ENCODE measurements at places on chromosomes 2 and 18.

DNA sequence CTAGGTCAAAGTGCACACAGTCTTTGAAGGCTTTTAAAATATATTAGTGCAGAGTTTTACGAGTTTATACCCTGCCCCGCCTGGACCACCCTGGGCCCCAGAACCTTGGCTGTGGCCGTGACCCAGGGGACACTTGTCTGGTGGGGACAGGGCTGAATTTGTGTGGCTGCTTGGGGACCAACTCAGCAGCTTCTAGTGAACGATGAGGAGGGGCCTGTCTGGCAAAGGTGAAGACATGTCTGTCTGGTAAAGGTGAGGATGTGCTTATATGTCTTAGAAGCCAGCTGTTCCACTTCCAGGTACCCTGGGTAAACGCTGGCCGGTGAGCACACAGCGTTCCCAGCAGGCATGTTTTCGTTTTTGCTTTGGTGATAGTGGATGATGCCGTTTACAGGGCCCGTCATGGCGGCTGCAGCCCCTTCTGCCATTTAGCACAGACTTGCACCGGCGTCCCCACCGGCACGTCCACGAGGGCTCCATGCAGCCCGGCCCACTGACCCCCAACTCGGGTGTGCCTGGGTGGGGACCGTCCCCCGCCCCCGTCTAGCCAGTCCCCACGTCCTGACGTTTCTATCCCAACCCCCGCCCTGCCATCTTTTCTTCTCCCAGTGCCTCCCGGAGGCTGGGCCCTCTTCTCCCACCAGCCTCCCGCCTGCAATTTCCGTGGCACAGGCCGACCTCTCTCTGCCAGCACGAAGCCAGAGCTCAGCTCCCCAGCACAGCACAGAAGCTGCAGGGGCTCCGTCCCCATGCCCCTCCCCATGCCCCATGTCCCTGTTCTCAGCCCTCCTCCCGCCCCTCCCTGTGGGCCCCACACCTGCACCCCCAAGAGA, 67.8 kb downstream of the SLC66A2 start:
- DNase-seq, result no peak

DNA sequence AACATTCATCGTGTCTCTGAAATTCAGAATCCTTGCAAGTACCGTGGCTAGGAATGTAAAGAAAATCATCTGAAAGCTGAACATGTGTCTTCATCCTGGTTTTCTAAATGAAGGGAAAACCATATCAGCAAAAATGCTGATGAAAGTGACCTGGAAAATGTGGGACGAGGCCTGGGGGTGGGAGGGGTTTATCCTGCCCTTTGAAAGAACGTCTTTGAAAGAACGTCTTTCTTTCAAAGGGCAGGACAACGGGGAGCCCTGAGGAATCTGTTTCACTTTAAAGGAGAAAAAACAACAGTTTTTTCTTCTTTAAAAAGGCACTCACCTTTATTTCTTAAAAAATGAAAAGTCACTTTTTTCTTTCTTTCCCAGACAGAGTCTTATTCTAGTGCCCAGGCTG, 185.2 kb downstream of the ALPK2 start:
- no peak for DNase-seq

DNA sequence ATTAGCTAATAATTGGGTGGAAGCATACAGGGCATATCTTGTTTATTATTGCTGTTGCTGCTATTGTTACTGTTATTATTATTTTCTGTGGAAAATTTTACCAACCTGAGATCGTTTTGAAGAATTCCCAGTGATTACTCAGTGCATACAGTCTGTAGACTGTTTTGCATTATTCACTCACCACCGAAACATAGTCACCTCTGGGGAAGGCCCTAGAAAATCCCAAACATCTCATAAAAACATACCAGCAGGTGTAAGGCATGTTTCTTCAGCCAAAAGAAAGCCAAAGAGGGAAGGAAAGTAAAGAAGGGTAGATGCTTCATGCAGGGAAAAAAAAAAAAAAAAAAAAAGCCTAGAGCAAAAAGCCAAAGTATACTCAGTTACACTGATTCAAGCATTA, 647.7 kb downstream of the BCL11A start:
- no peak for DNase-seq

DNA sequence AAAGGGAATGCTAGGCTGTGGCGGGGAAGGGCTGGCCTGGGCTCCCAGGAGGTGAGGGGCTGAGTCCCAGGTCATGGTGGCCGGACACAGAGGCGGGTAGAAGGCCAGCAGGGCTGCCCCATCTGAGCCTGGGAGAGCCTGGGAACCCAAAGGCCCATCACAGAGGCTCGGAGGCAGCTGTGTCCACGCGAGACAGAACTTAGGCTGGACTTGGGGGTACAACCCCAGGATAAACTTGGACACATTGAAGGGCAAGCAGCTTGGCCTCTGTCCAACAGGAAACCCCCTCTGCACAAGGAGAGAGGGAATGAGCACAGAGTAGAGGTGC, 95.9 kb downstream of the ZFP36L2 start:
- no peak for DNase-seq

- no peak for DNase-seq
Measured at GRCh38 chr2:151947813-151948165, 119.6 kb upstream of the ARL5A start.

DNA sequence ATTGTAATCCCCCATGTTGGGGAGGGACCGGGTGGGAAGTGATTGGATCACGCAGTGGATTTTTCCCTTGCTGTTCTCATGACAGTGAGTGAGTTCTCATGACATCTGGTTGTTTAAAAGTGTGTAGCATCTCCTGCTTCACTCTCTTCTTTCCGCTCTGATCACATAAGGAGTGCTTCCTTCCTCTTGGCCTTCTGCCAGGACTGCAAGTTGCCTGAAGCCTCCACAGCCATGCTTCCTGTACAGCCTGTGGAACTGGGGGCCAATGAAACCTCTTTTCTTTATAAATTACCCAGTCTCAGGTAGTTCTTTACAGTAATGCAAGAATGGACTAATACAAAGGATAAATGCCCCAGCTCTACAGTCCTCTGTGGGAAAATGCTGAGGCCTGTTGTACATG, 437.5 kb upstream of the NXPH2 start:
- no peak for DNase-seq

DNA sequence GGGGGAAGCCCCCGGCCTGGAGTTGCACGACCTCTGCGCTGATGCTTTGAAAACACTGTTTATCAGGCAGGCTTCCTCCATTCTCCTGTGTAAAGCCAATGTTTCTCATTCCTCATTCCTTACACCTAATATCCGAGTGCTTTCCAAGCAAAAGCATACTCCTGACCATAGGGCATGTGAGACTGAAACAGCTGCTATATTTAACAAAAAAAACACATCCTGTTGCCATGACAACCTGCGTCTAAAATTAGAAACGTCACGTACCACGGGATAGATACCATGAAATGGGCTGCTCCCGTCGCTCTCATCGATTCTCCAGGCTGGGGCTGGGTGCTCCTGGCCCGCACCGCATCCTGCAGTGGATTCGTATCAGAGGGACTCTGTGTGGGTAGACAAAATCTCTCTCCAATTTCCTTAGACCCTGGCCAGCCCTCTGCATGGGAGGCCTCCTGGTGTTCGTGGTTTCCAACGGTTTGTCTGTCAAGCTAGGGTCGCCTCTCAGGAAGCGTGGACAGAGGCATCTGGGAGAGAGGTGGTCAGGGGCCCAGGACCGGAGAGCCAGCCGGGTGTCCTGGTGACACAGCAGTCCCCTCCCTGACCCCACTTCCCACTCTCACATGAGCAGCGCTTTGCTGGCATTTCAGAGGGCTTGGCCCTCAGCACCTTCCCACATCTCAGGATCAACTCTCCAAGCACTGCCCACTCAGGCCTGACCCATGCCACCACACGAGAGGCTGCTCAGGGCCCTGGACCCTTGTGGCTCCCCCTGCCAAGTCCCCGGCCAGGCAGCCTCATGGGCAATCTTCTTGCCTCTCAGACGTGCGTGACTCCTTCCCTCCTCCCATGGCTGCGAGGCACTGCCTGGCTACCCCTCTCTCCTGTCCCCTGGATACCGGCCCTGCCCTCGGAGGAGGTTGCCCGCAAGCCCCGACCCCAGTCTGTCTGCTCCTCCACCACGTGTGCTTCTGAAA, 268.1 kb downstream of the NDUFA10 start:
- no peak for DNase-seq

GRCh38 chr2:33913071-33913616, 314.0 kb upstream of the FAM98A start:
- no peak for DNase-seq

- DNase-seq, result no peak
Measured at GRCh38 chr18:24629921-24630320, 169.5 kb downstream of the HRH4 start.

DNA sequence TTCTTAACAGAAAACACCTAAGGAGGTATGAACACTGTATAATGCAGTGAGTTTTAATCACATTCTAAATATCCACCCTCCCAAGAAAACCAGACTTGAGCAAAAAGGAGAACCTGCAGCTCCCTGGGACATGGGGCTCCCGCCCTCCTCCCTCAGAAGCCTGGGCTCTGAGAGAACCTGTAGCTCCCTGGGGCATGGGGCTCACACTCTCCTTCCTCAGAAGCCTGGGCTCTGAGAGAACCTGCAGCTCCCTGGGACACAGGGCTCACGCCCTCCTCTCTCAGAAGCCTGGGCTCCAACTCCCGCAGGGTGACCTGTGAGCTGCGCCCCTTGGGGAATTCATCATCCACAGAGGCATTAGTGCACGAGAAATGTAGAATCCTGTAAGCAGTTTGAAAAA, 222.9 kb downstream of the SNTG2 start:
- DNase-seq, result no peak

GRCh38 chr2:151665959-151666358, 68.3 kb downstream of the NEB start:
- DNase-seq, result no peak

DNA sequence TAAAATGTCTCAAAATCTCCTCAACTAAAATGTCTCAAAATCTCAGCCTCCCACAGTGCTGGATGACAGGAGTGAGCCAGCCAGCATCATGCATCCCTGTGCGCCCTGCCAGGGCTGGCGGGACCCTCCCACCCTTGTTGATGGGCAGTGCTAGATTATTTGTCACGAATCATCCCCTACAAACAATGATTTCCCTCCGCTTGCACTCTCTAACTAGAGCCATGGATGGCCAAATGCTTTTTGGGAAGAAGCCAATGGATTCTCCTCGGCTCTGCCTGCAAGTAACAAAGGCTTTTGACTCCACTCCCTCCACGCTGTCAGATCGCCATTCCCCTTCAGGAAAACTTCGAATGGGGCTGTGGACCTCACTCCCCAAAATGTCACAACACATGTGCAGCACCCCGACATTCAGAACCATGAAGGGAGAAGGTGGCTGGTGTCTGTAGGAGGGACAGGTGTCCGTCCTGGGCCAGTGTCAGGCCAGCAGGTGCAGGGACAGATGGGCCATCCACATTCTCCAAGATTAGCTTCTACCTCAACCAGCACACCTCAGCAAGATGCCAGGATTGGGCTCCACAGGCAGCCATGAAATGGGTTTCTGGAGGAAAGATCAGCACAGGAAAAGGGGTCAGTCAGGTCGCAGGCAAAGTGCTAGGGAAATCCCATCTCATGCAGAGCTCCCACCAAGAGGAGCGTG, 11.5 kb downstream of the AMER3 start:
- no peak for DNase-seq

DNA sequence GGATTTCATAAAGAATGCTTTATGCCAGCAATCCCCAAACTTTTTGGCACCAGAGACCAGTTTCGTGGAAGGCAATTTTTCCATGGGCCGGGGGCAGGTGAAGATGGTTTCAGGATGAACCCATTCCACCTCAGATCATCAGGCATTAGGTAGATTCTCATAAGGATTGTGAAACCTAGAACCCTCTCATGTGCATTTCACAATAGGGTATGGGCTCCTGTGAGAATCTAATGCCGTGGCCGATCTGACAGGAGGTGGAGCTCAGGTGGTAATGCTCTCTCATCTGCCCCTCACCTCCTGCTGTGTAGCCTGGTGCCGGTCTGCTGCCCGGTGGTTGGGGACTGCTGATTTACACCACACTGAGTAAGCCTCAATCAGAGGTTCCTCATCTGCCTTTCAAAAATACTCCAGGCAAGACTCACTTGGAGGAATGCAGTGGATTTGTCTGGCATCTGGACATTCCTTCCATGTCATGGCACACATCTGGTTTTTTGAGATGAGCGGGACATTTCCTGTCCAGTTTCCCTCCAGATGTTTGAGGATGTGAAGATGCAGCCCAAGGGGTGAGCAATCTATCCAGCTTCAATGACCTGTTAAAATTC, 185.8 kb downstream of the VAPA start:
- DNase-seq, result no peak

GRCh38 chr2:149038442-149039212, at the start of gene LYPD6B:
LYPD6B (plus strand) TSS chr2:149038699; CDS start chr2:149130949, 92,250 bp downstream.
- no peak for DNase-seq

GRCh38 chr18:64099244-64099643, 49.6 kb downstream of the LINC00305 start:
- no peak for DNase-seq

Measured in effector CD4-positive, alpha-beta T cell (primary cell).